Hepatocyte (in vitro differentiated cells): ENCODE measurements at places on chromosomes 16 and 17. TPM values are rescaled to one million over a fixed set of nuclear protein-coding genes. Genes with fewer than 3 reads are reported as not detected.

DNA sequence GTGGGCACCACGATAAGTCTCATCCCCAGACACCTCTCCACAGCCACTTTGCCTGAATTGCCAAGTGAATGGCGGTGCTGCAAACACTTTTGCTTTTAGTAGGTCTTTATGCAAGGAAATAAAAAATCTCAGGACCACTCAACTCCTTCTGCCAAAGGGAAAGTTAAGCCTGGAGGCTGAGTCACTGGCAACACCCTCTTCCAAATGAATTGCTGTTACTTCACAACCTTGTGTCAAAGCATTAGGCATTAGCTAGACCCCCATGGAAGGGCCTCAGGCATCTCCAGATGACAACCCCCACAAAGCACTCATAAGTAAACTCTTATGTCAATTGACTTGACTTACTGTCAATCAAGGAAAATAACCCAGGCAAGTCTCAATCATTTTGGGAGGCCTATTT, 43.0 kb downstream of the RNF112 start:
- no peak for DNase-seq

- no peak for DNase-seq
Measured at GRCh38 chr17:67258821-67259468, 13.9 kb upstream of the HELZ start.

DNA sequence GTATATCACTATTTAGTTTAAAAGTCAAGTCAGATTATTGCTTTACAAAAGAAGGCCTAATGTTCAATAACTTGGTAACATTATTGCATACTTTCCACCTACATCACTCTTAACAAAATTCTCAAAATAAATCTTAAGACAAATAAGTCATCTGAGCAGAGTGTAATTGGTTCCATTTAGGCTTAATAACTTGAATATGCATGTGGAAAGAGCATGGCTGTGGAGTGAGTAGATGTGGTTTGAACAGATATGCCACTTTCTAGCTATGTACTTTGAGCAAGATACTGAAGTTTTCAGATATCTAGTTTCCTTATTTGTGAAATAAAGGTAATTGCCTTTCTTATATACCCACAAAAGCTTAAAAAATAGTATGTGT, 6.7 kb upstream of the EVI2A start:
- DNase-seq = no peak

Gene EIF3CL
- 64.6 and 108 TPM in 2 replicates for total RNA-seq

Gene SLFN14
- not detected in 2 replicates for total RNA-seq

Gene KRTAP1-5
- not detected in 2 replicates for total RNA-seq

DNA sequence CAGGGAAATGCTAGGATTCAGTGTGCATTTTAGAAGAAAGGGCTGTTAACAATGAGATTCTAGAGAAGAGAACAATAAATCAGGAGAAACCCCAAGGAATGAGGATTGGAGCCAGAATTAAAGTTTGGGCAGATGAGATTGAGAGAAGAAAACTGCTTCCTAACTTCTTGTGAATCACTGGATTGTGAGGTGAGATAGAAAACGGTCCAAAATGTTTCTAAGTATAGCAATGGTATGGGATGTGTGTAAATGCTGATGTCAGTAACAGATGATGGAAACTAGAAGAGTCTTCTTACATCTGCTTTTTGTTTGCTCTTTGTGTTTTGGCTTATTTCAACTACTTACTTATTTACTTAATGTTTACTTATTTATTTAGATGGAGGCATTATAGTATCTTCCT, 123.0 kb downstream of the KCNJ2 start:
- no peak for DNase-seq

GRCh38 chr17:81294512-81295030, 536 bp downstream of the SLC38A10 start:
- peak; percentile 59 for DNase-seq

Gene GPT2
- total RNA-seq = 37.4 and 41.0 TPM in 2 replicates

DNA sequence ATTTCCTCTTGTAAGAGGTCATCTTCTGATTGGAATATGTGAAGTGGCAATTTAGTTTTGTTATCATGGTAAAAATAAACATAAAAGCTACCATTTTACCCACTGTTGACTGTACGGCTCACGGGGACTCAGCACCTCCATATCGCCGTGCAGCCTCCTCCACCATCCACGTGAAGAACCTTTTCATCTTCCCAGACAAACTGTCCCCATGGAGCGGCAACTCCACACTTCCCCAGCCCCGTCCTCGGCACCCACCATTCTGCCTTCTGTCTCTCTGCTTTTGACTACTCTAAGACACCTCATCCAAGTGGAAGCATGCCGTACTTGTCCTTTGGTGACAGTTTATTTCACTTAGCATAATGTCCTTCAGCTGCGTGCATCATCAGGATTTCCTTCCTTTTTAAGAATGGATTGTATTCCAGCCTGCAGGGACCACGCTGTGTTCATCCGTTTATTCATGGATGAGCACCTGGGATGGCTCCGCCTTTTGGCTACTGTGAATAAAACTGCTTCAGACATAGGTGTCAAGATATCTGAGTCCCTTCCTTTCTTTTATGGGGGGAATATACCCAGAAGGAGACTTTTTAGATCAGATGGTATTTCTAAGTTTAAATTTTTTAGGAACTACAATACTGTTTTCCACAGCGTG, 14.3 kb downstream of the FBXO31 start:
- DNase-seq = no peak
